ENCODE measurements at places on chromosomes 12 and 14. TPM values are rescaled to one million over a fixed set of nuclear protein-coding genes. Genes with fewer than 3 reads are reported as not detected.
A peak's percentile ranks its signal among the peaks of the same experiment; 100 is the strongest.

GRCh38 chr12:26269562-26270284, 74.3 kb downstream of the SSPN start:
- peak; percentile 88 for DNase-seq

DNA sequence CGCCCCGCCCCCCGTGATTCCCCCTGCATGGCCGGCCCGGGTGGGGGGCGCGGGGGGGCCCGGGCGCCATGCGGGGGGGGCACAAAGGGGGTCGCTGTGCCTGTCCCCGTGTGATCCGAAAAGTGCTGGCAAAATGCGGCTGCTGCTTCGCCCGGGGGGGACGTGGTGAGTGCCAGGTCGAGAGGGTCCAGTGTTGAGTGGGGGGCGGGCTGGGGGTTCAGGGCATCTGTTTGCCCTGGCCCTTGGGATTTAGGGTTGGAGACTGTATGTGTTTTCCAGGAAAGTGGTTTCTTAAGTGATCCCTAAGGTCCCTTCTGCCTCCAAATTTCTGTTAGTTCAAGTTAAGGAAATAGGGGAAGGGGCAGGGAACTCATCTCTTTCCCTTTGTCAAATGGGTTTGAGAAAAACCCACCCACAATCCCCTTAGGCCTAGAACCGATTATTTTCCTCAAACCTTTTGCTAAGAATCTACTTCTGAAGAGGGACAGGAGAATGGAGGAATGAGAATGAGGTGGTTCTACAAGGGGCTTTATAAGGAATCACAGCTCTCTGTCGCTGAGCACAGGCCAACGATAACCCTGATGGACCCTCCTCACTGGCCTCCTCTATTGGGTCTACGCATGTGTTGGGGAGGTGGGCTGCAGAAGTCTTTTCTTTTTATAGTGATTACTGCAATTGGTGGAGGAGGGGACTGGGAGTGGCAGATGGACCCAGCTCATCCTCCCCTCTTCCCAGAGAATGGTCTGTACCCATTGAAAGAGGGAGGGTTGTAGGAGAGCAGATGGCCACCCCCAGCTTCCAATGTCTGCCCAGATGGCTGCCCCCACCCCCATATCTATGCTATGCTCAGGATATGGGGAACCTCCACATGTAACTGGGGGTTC, 834 bp downstream of the ARHGEF25 start:
- DNase-seq: no peak

- no peak for DNase-seq
Observed at GRCh38 chr14:77011245-77011644, 17.3 kb downstream of the IRF2BPL start.

GRCh38 chr12:54734196-54734950, 86.2 kb upstream of the DCD start:
- DNase-seq: no peak

DNA sequence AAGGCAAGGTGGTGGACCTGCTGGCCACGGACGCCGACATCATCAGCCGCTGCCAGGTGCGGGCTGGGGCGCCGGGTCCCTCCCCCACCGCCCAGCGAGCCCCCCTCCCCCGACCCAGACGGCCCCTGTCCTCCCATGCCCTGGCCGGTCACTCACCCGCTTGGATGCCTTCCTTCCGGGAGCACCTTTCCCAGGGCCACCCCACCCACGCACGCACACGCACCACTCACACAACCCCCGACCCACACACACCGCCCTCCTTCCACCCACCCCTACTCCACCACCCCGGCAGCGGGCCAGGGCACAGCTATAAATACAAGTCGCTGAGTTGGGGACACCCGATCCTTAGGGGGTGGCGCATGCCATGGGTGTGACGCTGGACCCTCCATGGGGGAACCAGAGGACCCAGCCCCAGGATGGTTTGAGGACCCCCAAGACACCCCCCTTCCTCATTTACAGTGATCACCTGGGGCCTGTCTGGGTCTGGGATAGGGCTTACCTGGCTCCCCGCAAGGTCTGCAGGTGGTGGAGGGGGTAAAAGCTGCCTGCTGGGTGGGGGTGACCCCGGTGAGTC, 465 bp downstream of the ADSS1 start:
- DNase-seq: no peak

PPM1A gene
- 12.6 TPM for total RNA-seq

- DNase-seq: peak; percentile 68
Observed at GRCh38 chr14:24013654-24014514, 25.2 kb downstream of the DHRS4L2 start.

DNA sequence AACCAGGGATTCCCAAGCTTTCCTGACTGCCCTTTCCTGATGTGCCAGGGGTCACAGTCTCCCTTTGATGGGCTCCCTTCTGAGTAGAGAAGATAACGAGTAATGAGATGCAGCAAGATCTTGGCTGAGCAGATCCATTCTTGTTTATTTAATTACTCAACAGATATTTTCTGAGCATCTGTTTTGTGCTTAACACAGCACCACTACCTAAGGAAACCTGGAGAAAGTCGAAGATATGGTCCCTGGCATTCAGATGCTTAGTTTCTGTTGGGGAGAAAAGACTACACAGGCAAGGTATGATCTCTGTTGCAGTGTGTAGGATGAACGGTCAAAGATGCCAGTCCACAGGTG, 3.9 kb downstream of the AJUBA start:
- DNase-seq: peak; percentile 25

DNA sequence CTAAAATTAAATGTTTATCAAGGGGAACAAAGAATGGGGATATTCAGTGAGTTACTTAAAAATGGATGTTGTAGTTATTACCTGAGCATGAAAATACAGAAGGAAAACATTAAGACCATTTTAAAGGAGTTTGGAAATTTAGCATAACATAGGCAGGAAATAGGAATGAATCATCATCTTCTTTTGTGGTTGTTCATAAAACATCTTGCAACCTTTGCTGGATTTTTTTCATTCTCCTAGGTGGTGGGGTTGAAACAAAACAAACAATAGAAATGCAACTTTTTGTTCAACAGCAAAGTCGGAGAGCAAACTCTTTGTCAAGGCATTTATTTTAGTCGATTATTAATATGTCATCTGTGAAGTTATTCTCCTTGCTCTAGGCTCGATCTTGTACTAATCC, 275.1 kb downstream of the IPO8 start:
- DNase-seq: peak; percentile 63

KDM5A gene
- 32.4 TPM for total RNA-seq

MNAT1 gene
- total RNA-seq: 56.5 TPM

- no peak for DNase-seq
Observed at GRCh38 chr14:33610121-33610520, 340.8 kb downstream of the EGLN3 start.

- DNase-seq: no peak
Observed at GRCh38 chr14:64400829-64401459, 12.8 kb downstream of the MTHFD1 start.

GRCh38 chr14:71478542-71478941, 453.7 kb upstream of the RGS6 start:
- DNase-seq: peak; percentile 54

DNA sequence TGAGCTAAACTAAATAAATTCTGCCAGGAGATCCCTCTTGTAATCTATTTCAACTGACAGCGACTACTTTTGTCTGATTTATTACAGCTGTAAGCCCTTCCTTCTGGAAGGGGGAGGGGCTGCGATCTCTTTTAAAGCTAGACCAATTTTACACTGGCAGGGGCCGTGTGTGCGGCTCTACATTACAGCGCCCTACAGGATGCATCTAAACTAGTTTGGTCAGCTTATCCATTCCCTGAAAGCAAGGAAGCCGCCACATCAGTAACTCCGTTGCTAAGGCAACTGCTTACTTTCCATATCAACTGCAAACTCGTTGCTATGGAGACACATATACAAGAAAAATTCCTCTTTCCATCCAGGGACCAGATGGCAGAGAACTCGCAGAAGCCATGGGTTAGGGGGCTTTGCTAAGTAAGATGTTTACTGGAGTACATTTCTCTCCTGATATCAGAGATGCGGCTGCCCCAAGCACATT, 17.4 kb downstream of the FOXN3 start:
- DNase-seq: peak; percentile 57

DNA sequence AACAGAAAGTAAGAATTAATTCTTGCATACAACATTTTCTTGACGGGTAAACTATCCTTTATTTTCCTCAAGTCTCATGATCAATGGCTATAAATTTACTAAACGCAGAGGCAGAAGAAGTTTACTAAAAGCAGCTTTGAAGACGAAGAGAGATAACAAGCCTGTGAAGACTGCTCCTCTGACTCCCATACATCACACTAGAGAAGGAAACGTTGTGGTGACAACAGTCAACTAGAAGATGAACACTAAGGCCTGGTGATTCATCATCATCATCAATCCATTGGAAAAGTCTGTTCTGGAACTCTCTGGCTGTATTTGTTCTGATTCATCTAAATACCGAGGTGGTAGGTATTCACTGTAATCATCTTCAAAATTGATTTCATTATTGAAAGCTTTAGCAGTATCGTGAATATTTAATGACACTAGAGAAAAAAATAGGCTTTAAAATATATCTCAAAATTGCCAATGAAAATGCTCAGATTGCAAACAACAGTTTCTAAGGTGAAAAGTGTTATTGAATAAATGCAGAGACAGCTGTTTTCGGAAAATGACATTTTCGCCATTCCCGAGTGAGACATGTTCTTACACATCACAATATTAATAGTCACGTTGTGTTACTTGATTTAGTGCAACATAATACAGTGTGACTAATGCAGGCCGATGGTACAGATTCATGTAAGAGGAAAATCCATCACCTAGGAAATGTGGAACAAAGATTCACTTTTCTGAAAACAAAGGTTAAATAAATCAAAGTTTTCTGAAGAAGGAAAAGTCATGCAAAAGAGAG, 260.5 kb downstream of the C12orf50 start:
- peak; percentile 61 for DNase-seq

- no peak for DNase-seq
Observed at GRCh38 chr12:82931349-82932116, 244.8 kb downstream of the TMTC2 start.

GRCh38 chr12:59874781-59875180, 279.0 kb downstream of the SLC16A7 start:
- DNase-seq: no peak

GRCh38 chr12:71371122-71371521, 68.5 kb upstream of the LGR5 start:
- peak; percentile 20 for DNase-seq

DNA sequence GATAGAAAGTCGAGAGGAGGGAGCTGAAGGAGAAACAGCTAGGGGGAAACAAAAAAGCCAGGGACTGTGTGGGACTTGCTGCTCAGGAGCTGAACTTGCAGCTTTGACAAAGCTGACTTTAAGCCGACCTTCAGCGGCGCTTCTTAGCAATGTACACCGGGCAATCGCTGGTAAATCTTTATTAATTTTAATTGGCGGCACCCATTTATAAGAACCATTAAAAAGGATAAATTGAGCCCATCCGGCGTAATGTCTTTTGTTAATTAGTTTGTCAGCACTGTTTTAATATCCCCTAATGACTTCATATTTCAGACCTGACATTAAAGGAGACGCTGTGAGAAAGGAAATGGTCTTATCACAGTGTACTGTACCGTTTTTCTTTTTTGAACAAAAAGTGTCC, 86.2 kb upstream of the VASH1 start:
- no peak for DNase-seq

DHRS2 gene
- total RNA-seq: 2.4 TPM

EPYC gene
- not detected for total RNA-seq

- DNase-seq: no peak
Observed at GRCh38 chr12:110530511-110530910, 28.4 kb downstream of the RAD9B start.

MYO1H gene
- total RNA-seq: not detected

GRCh38 chr12:112535017-112535416, 116.3 kb downstream of the PTPN11 start:
- no peak for DNase-seq

GRCh38 chr14:99918781-99919180, 125.6 kb downstream of the EML1 start:
- DNase-seq: no peak

TAS2R46 gene
- total RNA-seq: 0.11 TPM

DNA sequence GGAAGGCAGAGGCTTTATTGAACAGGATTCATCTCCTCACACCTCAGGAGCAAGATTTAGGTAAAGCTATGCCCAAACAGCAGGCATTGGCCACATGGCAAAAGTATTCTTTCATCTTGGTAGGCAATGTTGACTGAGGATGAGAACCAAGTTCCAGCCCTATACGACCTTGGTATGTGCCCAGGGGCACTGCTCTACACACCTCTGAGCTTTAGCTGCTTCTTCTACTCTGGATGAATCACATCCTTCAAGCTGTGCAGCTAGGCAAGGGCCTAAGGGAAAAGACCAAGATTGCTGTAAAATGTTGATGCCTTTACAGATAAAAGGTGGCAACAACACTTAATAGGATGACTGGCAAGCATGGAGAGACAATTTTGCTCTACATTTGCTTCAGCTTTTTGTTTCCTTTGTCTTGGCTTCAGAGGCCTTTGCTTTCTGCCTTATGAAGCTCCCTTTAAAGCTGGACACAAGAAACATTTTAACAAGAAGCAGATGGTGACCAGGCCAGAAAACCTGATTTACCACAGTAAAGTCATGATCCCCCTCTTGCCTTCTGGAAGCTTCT, 183.3 kb upstream of the KITLG start:
- no peak for DNase-seq

GRCh38 chr14:44955528-44955927, 6.2 kb downstream of the KLHL28 start:
- no peak for DNase-seq

DNA sequence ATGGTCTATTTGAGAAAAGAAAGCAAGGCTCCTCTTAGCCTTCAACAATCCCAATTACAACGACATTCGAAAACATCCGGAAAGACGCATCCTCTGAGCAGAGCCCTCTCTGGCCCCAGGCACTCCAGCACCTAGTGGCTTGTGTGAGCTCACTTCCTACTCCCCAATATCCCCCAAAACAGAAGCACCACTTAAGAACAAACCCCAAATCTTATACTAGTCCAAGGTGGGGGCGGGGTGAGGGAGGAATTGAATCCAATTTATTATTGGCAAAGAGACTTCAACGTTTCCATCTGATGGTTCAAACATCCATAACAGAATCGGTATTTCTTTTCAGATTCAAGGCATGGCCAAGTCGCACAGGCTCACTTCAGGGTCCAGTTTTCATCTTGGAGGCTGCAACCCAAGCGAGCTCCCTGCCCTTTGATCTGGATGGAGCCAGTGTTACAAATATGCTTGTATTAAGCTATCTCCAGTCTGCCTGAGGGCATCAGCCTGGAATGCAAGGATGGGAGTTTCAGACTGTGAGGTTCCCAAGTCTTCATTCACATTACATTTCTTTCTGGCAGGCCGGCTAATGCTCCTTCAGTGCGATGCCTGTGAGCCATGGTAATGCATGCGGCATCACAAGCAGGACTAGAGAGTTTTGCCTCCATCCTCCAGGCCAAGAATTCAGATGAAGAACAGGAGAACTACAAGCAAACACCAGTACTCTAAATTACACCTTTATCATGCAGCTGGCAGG, 132.5 kb upstream of the FOXN3 start:
- DNase-seq: no peak

- DNase-seq: no peak
Observed at GRCh38 chr12:54358191-54358944, 5.9 kb downstream of the GPR84 start.

GRCh38 chr14:85596562-85596961, 66.6 kb downstream of the FLRT2 start:
- no peak for DNase-seq

- DNase-seq: no peak
Observed at GRCh38 chr14:99996951-99997571, 68.2 kb upstream of the EVL start.

FGD4 gene
- total RNA-seq: 8.1 TPM

DNAJC22 gene
- 1.1 TPM for total RNA-seq
